ENCODE measurements at places on chromosomes 5 and 9. TPM values are rescaled to one million over a fixed set of nuclear protein-coding genes. Genes with fewer than 3 reads are reported as not detected.

FSTL4 gene
- total RNA-seq = not detected

GFI1B gene
- 0.34 TPM for total RNA-seq

PIP5K1B gene
- total RNA-seq = 90.8 TPM

SHOC1 gene
- total RNA-seq = not detected

INSL4 gene
- total RNA-seq = not detected

DNA sequence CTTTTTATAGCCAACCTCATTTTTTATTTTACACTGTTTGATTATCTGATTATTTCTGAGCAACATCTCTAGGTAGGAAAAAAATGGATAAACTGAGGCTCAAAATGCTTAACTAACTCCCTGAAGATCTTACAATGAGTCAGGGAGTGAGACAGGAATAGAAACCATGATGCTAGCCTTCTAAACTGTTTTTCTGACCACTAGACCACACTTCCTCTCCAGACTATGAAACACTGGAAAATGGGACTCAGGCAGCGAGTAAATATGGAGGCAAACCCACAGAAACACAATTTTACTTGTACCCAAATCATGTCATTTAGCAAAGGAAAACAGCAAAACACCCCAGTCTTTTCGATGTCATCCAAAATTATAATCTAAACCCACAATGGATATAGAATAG lies 129.9 kb upstream of the ANKH start:
- no peak overlapping the region for H3K4me3 ChIP-seq
- no peaks in the 10 kb centered on the region for H3K36me3 ChIP-seq
- H3K27me3 ChIP-seq = no peaks in the 10 kb centered on the region
- H3K4me1 ChIP-seq = peaks cover 21% of the 10 kb centered on the region
- DNase-seq = no peak

- H3K27ac ChIP-seq = no peak overlapping the region
- H3K4me3 ChIP-seq = no peak overlapping the region
- H3K36me3 ChIP-seq = no peaks in the 10 kb centered on the region
- H3K27me3 ChIP-seq = no peaks in the 10 kb centered on the region
- H3K4me1 ChIP-seq = no peaks in the 10 kb centered on the region
Observed at GRCh38 chr9:105357937-105358336, 89.9 kb upstream of the FSD1L start.

DNA sequence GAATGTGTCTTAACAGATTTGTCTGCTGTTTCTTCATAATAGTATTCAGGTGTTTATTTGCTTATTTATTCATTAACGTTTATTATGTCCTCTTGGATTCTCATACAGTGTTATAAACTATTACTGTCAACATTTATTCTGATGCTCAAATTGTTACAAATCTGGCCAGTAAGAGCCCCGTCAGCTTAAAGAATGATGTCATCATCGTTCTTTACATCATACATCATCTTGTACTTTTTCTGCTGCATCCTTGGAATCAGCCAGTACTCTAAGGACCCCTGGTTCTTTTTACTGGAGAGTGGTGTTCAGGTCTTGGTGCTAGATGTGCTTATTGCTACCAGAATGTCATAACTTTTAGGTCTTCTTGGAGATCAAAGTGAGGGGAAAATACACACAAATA lies 86.6 kb downstream of the SH3GL2 start:
- H3K27me3 ChIP-seq = no peaks in the 10 kb centered on the region
- no peaks in the 10 kb centered on the region for H3K4me1 ChIP-seq
- H3K4me3 ChIP-seq = no peak overlapping the region
- DNase-seq = no peak

GRCh38 chr5:125154301-125155110 lies 408.1 kb upstream of the ZNF608 start:
- no peaks in the 10 kb centered on the region for H3K4me1 ChIP-seq
- no peaks in the 10 kb centered on the region for H3K36me3 ChIP-seq
- H3K4me3 ChIP-seq = no peak overlapping the region
- H3K27me3 ChIP-seq = no peaks in the 10 kb centered on the region
- no peak overlapping the region for H3K27ac ChIP-seq
- no peak for DNase-seq

- H3K27me3 ChIP-seq = no peaks in the 10 kb centered on the region
- no peak overlapping the region for H3K27ac ChIP-seq
- no peaks in the 10 kb centered on the region for H3K36me3 ChIP-seq
- no peak for DNase-seq
Observed at GRCh38 chr5:164934039-164934438, 1428.6 kb downstream of the MAT2B start.

- H3K27ac ChIP-seq = no peak overlapping the region
- H3K4me3 ChIP-seq = no peak overlapping the region
- DNase-seq = no peak
- H3K36me3 ChIP-seq = no peaks in the 10 kb centered on the region
Observed at GRCh38 chr9:28916348-28916747, 1343.1 kb upstream of the C9orf72 start.

- H3K36me3 ChIP-seq = no peaks in the 10 kb centered on the region
- peaks cover 8% of the 10 kb centered on the region for H3K27me3 ChIP-seq
- no peak overlapping the region for H3K4me3 ChIP-seq
Observed at GRCh38 chr9:93378276-93378675, 73.2 kb upstream of the FAM120A start.

- H3K4me1 ChIP-seq = peaks cover 95% of the 10 kb centered on the region
- H3K27ac ChIP-seq = no peak overlapping the region
- H3K4me3 ChIP-seq = no peak overlapping the region
Observed at GRCh38 chr5:157558041-157558595, 17.5 kb downstream of the ADAM19 start.

DNA sequence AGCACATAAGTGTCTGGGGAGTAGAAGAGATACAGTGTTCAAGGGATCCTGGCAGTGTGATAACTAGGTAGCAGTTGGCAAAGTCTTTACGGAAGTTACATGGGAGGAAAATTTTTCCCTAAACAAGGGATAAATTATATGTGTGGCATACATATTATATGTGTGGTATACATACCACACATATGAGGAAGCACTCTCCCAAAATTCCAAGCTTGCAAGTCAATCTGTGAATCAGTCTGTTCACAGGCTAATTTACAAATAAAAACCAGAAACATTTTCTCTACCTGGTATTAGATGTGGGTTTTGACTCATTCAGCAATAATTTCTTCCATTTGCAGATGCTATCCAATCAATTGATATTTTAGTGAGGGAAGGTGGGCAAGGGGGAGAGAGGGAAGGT lies 110.0 kb downstream of the ISOC1 start:
- H3K36me3 ChIP-seq = no peaks in the 10 kb centered on the region
- DNase-seq = no peak
- no peak overlapping the region for H3K27ac ChIP-seq
- no peaks in the 10 kb centered on the region for H3K4me1 ChIP-seq
- H3K27me3 ChIP-seq = no peaks in the 10 kb centered on the region

DNA sequence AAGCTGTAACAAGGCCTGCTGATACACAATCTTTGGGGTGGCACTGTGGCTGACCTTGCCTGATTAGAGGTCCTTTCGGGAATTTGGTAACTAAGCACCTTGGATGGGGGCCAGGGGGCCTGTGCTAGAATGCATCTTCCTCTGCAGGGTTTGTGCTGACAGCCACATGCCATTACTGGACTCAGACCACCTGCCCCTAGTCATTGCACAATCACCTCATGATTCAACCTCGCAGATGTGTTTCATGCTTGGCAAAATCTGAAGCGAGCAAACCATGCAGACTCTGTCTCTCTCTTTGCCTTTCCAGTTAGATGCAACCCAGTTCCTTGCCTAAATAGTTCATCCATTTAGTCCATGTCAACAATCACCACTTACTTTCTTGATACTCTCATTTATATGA lies 96.5 kb upstream of the ERCC6L2 start:
- no peak overlapping the region for H3K4me3 ChIP-seq
- no peaks in the 10 kb centered on the region for H3K4me1 ChIP-seq
- no peak overlapping the region for H3K27ac ChIP-seq
- no peaks in the 10 kb centered on the region for H3K36me3 ChIP-seq

- H3K27me3 ChIP-seq = no peaks in the 10 kb centered on the region
- H3K27ac ChIP-seq = no peak overlapping the region
- no peak for DNase-seq
- no peak overlapping the region for H3K4me3 ChIP-seq
Observed at GRCh38 chr5:170716396-170716795, 67.1 kb upstream of the GABRP start.

- H3K27me3 ChIP-seq = no peaks in the 10 kb centered on the region
- peaks cover 21% of the 10 kb centered on the region for H3K4me1 ChIP-seq
- DNase-seq = no peak
- no peaks in the 10 kb centered on the region for H3K36me3 ChIP-seq
- no peak overlapping the region for H3K4me3 ChIP-seq
Observed at GRCh38 chr5:36304095-36304805, 2.5 kb upstream of the RANBP3L start.

- peaks cover 29% of the 10 kb centered on the region for H3K4me1 ChIP-seq
- H3K27me3 ChIP-seq = no peaks in the 10 kb centered on the region
- no peak overlapping the region for H3K27ac ChIP-seq
- no peak overlapping the region for H3K4me3 ChIP-seq
Observed at GRCh38 chr5:179747811-179748210, 15.2 kb downstream of the MAML1 start.

DNA sequence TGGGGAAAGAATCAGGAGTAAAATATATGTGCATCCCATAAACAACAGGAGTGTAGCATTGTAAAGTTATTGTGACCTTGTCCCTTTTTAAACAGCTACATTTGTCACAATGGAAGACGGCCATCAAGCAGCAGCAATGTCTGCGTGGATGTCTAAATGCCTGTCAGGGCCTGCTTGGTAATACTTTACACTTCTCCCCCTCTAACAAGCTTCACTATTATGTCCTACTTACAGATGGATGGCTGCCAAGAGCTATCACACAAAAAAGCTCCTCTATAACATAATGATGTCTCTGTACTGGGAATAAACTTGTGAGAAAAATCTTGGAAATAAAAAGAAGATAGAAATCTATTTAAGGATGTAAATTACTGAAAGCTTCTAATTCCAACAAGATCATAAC lies 213.0 kb downstream of the FBXL17 start:
- H3K4me3 ChIP-seq = no peak overlapping the region
- H3K36me3 ChIP-seq = no peaks in the 10 kb centered on the region
- H3K27ac ChIP-seq = no peak overlapping the region
- H3K4me1 ChIP-seq = no peaks in the 10 kb centered on the region

DNA sequence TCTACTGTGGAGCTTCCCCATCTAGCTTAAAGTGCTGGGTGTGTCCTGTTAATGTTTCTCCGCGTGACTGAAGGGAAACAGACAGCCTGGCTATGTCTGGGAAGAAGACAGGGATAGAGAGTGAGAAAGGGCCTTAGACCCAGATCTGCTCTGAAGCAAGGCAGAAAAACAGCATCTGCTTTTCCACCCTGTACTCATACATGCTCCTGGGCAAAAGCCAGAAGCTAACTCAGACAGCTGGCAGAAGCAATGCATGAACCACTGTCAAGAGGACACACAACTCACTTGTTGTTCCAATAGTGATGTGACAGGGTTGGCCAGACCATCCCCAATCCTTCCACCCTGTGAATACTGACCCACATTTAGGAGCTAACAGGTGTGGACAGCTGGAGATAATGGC lies 63.3 kb downstream of the DPYSL3 start:
- no peak for DNase-seq
- no peak overlapping the region for H3K4me3 ChIP-seq
- H3K36me3 ChIP-seq = no peaks in the 10 kb centered on the region
- no peaks in the 10 kb centered on the region for H3K4me1 ChIP-seq
- peak overlapping the region; percentile 13 for H3K27ac ChIP-seq

DNA sequence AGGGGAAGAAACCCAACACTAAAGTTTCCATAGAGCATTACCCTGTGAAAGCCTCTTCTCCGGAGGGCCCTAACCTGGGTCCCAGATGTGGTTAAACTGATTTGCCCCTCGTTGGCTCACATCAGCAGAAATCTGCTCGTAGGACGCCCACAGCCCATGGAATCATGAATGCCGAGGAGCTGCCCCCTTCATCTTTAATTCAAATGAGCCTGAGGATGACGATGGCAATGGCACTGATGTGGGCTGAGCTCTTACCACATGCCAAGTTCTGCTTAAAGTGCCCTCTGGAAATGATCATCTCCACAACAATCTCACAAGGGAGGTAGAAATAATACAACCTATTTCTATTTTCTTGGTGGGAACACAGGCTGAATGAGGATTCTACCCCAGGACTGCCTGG lies 183.3 kb downstream of the FSTL4 start:
- H3K27ac ChIP-seq = no peak overlapping the region
- H3K4me3 ChIP-seq = no peak overlapping the region
- peaks cover under 1% of the 10 kb centered on the region for H3K4me1 ChIP-seq

- H3K27ac ChIP-seq = no peak overlapping the region
- H3K27me3 ChIP-seq = no peaks in the 10 kb centered on the region
- no peaks in the 10 kb centered on the region for H3K36me3 ChIP-seq
- no peak overlapping the region for H3K4me3 ChIP-seq
Observed at GRCh38 chr5:124921694-124922093, 175.3 kb upstream of the ZNF608 start.
